ENCODE measurements at places on chromosomes 7 and 10.

DNA sequence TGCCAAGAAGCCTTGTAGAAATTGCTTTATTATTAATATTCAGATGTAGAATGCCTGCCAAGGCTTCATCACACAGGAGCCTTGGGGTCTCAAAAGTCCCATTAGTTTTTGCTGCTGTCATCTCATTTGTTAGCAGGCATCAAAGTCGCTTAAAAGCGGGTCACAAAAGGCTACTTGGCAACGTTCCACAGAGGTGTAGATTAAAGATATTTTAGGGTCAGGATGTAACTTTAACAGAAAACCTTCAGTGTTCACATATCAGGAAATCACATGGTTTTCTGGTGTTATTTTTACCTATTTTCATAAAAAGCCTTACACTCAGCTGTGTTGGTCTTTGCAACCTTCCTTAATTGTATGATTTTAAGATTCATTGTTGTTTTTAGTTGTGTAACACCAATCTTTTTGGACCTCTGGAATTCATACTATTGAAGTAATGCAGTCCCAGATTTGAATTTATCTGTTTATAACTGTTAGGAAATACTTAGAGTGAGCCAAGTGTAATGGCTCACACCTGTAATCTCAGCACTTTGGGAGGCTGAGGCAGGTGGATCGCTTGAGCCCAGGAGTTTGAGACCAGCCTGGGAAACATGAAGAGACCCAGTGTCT lies 65.3 kb downstream of the TET1 start:
- no peak for DNase-seq

- no peak for DNase-seq
Observed at GRCh38 chr7:34845666-34846361, 187.8 kb downstream of the NPSR1 start.

GRCh38 chr7:91352091-91352490 lies 87.9 kb downstream of the FZD1 start:
- DNase-seq, result no peak

- no peak for DNase-seq
Observed at GRCh38 chr10:16119445-16119844, 259.1 kb upstream of the MINDY3 start.

GRCh38 chr10:70892631-70893030 lies 4.3 kb upstream of the PCBD1 start:
- DNase-seq, result no peak

GRCh38 chr10:100652406-100653135 lies 92.8 kb upstream of the PAX2 start:
- DNase-seq, result no peak

DNA sequence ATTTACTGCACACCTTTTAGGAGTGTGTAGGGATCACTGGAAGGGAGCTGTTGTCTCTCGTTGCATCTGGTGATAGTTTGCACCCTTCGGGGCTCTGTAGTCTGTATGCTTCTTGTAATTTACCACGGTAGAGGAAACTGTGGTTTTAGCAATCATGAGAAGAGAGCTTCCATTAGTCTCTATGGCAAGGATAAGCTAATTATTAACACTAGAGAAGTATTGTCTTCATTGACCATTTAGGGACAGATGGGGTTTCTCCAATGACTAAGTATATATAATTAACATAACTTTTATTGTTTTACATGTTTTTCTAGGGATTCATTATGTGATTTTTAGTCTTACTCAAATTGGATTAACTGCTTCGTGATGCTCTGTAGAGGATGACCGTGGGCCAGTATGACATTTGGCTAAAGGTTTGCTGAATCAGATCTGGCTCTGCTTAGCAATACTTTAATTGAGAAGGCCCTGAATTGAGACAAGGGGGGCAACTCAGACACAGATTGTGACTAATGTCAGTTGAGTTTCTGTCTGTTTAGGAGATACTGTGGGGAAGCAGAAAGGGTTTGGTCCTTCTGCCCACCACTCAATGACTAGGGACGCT lies 8.7 kb downstream of the SLC18A2 start:
- peak; percentile 38 for DNase-seq

GRCh38 chr10:4212111-4212630 lies 427.2 kb upstream of the KLF6 start:
- DNase-seq, result peak; percentile 10

DNA sequence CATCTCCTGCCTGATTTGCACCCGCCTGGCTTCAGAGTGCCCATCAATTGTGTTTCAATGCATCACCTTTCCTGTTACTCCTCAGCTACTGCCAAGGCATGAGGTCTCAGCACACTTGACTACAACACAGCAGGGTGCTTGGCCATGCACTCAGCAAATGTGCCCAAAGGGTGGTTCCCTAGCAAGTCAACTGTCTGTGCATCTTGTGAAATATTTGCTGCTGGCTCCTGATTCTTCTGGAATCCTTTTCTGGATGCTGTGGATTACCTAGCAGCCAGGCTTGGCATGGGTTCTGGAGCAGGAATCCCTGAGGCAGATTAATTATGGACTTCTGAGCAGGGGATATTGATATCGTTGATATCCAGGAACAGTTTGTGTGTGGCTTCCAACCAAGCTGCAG lies 662.6 kb upstream of the MGMT start:
- DNase-seq, result no peak

GRCh38 chr10:103859161-103860086 lies 4.0 kb upstream of the SH3PXD2A start:
- DNase-seq, result peak; percentile 66

DNA sequence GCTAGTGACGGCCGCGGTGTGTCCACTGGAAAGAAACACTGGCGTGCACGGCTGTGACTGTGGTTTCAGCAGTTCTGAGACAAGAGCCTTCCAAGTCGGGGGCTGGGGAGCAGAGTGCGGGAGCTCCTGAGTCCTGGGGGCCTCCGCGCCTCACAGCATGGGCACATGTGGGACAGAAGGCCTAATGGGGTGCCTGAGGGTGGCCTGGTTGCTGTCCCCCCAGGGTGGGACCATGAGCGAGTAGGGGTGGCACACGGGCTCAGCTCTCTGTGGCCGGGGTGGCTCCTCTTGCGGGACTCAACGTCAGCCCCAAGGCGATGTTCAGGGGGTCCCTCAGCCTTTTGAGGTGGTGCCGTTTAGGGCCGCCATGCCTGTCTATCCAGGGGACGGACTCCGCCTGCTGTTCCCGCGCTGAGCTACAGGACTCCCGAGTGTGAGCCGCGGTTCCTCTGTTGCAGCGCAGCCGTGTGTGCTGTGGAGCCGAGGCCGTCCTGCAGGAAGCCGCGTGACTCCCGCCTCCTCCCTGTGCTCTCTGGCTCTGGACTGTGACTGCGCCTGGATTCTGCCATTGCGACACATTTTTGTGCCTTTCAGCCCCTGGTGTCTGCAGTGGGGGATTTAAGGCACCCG lies 23.5 kb upstream of the CHST12 start:
- DNase-seq, result no peak

- no peak for DNase-seq
Observed at GRCh38 chr7:22698767-22699166, 28.2 kb upstream of the IL6 start.

DNA sequence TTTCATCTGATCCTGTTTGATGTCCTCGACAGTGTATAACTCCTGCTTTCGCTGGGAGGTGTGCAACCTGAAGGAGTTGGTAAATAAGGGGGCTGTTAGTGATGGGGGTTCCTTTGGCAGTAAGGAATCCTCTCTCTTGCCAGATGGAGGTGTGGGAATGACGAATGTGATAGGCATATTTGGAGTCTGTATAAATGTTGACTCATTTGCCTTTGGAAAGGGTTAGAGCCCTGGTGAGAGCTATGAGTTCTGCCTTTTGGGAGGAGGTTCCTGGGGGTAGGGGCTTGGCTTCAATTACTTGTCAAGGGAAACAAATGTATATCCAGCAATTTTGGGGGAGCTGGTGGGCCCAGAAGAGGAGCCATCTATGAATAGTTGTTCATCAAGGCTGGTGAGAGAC lies 11.4 kb upstream of the CHST3 start:
- no peak for DNase-seq

DNA sequence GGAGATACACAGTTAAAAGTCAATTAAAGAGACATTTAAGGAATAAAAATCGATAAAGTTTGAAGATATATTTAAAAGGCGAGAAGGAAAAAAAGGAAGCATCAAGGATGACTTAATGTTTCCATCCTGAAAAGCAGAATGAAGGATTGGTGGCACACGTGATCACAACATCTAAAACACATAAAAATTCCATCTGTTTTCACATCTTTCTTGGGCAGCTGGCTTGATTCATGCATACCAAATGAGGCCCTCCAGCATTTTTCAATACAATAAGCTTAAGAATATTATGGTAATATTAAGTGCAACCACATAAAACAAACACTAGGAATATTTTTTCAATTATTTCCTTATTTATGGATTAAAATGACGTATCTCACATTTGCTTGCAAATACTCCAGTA lies 112.6 kb downstream of the TPK1 start:
- DNase-seq, result no peak

DNA sequence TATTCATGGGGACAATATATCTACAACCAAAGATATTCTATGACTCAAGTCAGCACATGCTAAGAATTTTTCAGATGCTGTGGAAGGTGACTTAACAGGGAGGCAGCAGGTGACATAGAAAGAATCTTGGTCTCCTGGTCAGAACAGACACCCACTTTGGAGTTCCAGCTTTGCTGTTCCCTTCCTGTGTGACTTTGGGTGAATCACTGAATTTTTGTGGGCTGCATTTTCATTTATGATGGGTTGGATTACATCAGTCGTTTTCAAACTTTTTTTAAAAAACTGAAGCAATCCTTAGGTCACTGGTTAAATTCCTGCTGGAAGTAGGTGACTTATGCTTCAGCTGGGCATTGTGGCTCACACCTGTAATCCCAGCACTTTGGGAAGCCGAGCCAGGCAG lies 24.9 kb downstream of the RGR start:
- DNase-seq, result peak; percentile 7

- no peak for DNase-seq
Observed at GRCh38 chr7:44056681-44057080, 8.7 kb downstream of the PGAM2 start.

GRCh38 chr10:49182776-49183175 lies 5.4 kb downstream of the TMEM273 start:
- DNase-seq, result no peak

DNA sequence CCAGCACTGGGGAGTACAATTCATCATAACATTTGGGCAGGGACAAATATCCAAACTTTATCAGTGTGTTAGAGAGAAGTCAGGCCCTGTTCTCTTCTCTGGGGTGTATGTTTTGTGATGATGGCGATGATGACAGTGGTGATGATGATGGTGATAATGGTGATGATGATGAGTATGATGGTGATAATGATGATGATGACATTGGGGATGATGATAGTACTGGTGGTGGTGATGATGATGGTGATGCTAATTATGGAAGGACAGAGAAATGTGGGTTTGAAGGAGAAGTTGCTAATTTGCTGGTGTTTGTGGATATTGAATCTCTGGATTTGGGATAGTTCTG lies 64.0 kb downstream of the CAMK1D start:
- DNase-seq, result no peak

- DNase-seq, result no peak
Observed at GRCh38 chr7:156173346-156173745, 361.1 kb upstream of the SHH start.

GRCh38 chr7:52151559-52151958 lies 835.0 kb upstream of the COBL start:
- no peak for DNase-seq

GRCh38 chr10:102776779-102777456 lies 33.2 kb downstream of the WBP1L start:
- DNase-seq, result no peak

GRCh38 chr10:128863411-128863810 lies 603.6 kb upstream of the MGMT start:
- DNase-seq, result no peak
